ENCODE measurements at places on chromosomes 4 and X. TPM values are rescaled to one million over a fixed set of nuclear protein-coding genes. Genes with fewer than 3 reads are reported as not detected.

The OCIAD2 gene
- 91.3 TPM for polyA plus RNA-seq

DNA sequence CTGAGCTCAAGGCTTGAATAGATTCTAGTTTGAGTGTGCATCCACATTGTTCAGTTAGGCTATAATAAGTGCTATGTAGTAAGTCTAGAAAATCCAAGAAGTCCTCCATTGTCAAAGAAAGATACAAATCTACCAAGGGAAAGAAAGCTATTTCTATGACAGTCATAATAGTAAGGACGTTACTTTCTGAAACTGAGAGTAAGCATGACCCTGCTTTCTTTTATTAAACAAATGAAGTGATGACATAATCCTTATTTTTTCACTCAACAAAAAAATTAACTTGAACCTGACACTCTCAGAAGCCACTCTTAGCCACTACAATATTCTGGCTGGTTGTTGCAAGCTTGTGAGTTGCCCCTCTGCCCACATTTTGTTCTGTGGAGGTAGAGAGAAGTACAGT lies 33.8 kb upstream of the AMELX start:
- H3K27me3 ChIP-seq: peaks cover 1% of the 10 kb centered on the region
- H3K27ac ChIP-seq: no peak overlapping the region
- H3K4me3 ChIP-seq: no peak overlapping the region
- no peak for DNase-seq
- H3K4me1 ChIP-seq: no peaks in the 10 kb centered on the region

- H3K4me1 ChIP-seq: no peaks in the 10 kb centered on the region
- no peak for DNase-seq
- no peak overlapping the region for H3K27ac ChIP-seq
- no peak overlapping the region for H3K4me3 ChIP-seq
Observed at GRCh38 chrX:152025656-152026440, 51.4 kb upstream of the GABRE start.

GRCh38 chr4:2685541-2685940 lies 70.6 kb downstream of the TNIP2 start:
- peaks cover 8% of the 10 kb centered on the region for H3K27me3 ChIP-seq
- DNase-seq: no peak
- peaks cover 18% of the 10 kb centered on the region for H3K4me1 ChIP-seq
- no peak overlapping the region for H3K4me3 ChIP-seq

- H3K36me3 ChIP-seq: no peaks in the 10 kb centered on the region
- no peak overlapping the region for H3K4me3 ChIP-seq
- no peaks in the 10 kb centered on the region for H3K27me3 ChIP-seq
- no peaks in the 10 kb centered on the region for H3K4me1 ChIP-seq
Observed at GRCh38 chr4:150149381-150149780, 71.1 kb downstream of the DCLK2 start.

Measured in immature natural killer cell (primary cell).